Hepatocyte (in vitro differentiated cells): ENCODE measurements at places on chromosomes 6 and 20. TPM values are rescaled to one million over a fixed set of nuclear protein-coding genes. Genes with fewer than 3 reads are reported as not detected.

The POLR1H gene
- total RNA-seq = 20.9 and 21.3 TPM in 2 replicates

DNA sequence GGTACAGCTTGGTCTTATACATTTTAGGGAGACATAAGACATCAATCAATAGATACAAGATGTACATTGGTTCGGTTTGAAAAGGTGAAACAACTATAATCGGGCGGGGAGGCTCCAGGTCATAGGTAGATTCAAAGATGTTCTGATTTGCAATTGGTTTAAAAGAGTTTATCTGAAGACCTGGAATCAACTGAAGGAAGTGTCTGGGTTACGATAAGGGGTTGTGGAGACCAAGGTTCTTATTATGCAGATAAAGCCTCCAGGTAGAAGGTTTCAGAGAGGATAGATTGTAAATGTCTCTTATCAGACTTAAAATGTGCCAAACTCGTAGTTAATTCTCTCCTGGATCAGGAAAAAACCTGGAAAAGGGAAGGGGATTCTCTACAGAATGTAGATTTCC lies 5.9 kb upstream of the SERPINB6 start:
- DNase-seq = no peak
- no peaks in the 10 kb centered on the region for H3K27me3 ChIP-seq
- H3K36me3 ChIP-seq = no peaks in the 10 kb centered on the region
- peaks cover 23% of the 10 kb centered on the region for H3K4me1 ChIP-seq
- H3K4me3 ChIP-seq = no peak overlapping the region

- no peaks in the 10 kb centered on the region for H3K36me3 ChIP-seq
- H3K27ac ChIP-seq = no peak overlapping the region
- no peaks in the 10 kb centered on the region for H3K4me1 ChIP-seq
These were observed 2.3 kb upstream of the DLK2 start for GRCh38 chr6:43457643-43458042.

The RBPJL gene
- total RNA-seq = not detected in 2 replicates

The IPCEF1 gene
- total RNA-seq = 0.80 and 0.84 TPM in 2 replicates

The ZSCAN23 gene
- 1.9 and 5.6 TPM in 2 replicates for total RNA-seq

The PAK1IP1 gene
- total RNA-seq = 14.0 and 16.0 TPM in 2 replicates

DNA sequence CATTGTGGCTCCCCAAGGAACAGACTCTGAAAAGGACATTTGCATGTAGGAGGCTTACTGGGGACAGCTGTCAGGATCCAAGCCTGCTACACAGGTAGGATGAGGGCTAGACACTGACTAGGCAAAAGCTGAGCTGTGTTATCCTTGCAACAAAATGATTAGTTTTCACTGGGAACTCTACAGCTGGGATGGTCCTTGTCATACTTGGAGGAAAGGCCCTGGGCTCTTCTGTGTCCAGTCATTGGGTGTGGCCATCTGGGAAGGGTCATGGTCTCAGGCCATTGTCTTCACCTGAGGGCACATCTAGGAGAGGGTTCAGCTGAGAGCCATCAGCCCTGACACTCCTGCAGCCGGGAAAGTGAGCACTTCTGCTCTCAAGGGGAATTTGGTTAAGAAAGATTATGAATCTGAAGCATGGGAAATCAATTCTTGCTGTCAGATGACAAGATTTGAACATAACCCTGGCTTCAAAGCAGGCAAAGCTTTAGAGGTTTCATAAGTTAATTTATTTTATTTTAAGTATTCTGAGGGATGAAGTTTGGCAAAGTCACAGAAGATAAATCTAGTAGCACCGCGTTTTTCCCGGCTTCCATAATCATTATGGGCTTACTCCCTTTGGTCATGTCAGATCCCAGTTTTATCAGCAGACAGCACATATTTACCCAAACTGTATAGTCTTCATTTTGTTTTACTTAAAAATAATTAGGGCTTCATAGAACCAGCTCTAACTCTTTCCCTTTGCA lies 78.4 kb upstream of the SLC22A23 start:
- H3K4me3 ChIP-seq = no peak overlapping the region
- no peak for DNase-seq
- H3K27ac ChIP-seq = no peak overlapping the region

DNA sequence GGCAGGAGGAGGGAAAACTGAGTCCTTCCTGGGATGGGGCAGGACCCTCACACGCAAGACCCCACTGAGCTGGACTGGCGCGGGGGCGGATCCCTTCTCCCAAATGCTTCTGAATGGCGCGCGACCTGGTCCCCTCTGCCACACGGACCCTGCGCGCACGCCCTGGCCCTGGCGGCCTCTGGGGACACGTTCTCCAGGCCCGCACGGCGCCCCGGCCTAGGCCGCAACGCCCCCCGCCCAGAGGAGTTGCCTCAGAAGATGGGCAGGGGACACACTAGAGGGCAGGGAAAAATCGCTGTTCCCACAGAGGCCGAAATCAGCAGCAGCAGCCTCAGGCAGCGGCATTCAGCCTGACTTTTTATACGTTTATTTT lies 45.2 kb upstream of the OSTM1 start:
- H3K4me3 ChIP-seq = no peak overlapping the region
- no peaks in the 10 kb centered on the region for H3K36me3 ChIP-seq
- peaks cover 97% of the 10 kb centered on the region for H3K27me3 ChIP-seq

DNA sequence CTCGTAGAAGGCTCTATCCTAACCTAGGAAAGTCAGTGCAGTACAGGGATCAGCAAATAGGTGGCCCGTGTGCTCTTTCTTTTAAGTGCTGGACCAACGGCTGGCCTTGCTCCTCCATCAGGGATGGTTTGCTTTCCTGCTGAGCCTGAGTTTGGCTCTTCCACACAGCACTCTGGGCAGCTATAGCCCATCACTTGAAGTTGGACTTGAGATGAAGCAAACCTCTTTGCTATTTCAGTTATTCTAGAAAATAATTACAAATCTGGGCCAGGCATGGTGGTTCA lies 66.9 kb upstream of the KCNK16 start:
- peak overlapping the region; percentile 50 for H3K27ac ChIP-seq
- DNase-seq = peak; percentile 29
- H3K4me3 ChIP-seq = no peak overlapping the region

The CLPSL2 gene
- total RNA-seq = not detected in 2 replicates

GRCh38 chr6:11522812-11523605 lies 14.5 kb upstream of the TMEM170B start:
- no peaks in the 10 kb centered on the region for H3K36me3 ChIP-seq
- no peaks in the 10 kb centered on the region for H3K27me3 ChIP-seq
- no peaks in the 10 kb centered on the region for H3K4me1 ChIP-seq
- H3K4me3 ChIP-seq = no peak overlapping the region
- no peak for DNase-seq

The TNFAIP3 gene
- total RNA-seq = 61.9 and 73.4 TPM in 2 replicates

- peaks cover 15% of the 10 kb centered on the region for H3K4me1 ChIP-seq
- peak within 1 kb of the TSS; percentile 96 for H3K27ac ChIP-seq
- no peaks in the 10 kb centered on the region for H3K27me3 ChIP-seq
- peak; percentile 89 for DNase-seq
- peak within 1 kb of the TSS; percentile 79 for H3K4me3 ChIP-seq
These were observed at the start of gene RRP36 for GRCh38 chr6:43021270-43022047. Gene RRP36, plus strand, starts transcription at chr6:43021623. Its CDS starts 32 bp downstream, at chr6:43021655.

DNA sequence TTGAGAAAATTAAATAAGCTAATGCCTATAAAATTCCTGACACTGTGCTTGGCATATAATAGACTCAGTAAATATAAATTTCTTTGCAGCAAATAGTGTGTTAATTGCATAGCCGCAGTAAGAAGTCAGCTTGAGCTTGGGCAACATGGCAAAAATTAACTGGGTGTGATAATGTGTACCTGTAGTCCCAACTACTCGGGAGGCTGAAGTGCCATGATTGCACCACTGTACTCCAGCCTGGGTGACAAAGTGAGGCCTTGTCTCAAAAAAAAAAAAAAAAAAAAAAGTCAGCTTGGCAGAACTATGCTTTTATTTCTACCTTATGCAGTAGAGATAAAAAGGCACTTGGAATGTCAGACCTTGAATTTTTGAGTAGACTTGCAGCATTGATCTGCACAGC lies 121.8 kb downstream of the AKAP7 start:
- peaks cover 16% of the 10 kb centered on the region for H3K4me1 ChIP-seq
- H3K27me3 ChIP-seq = no peaks in the 10 kb centered on the region
- H3K27ac ChIP-seq = peak overlapping the region; percentile 80
- H3K36me3 ChIP-seq = no peaks in the 10 kb centered on the region
- DNase-seq = no peak

GRCh38 chr6:87929843-87930288 lies 117.8 kb upstream of the SPACA1 start:
- H3K4me3 ChIP-seq = no peak overlapping the region
- peak; percentile 90 for DNase-seq
- no peaks in the 10 kb centered on the region for H3K36me3 ChIP-seq
- no peaks in the 10 kb centered on the region for H3K4me1 ChIP-seq
- H3K27me3 ChIP-seq = no peaks in the 10 kb centered on the region
- no peak overlapping the region for H3K27ac ChIP-seq

GRCh38 chr20:48025661-48026060 lies 240.4 kb upstream of the SULF2 start:
- H3K27me3 ChIP-seq = no peaks in the 10 kb centered on the region
- no peak overlapping the region for H3K27ac ChIP-seq
- H3K4me3 ChIP-seq = no peak overlapping the region
- H3K4me1 ChIP-seq = no peaks in the 10 kb centered on the region
- DNase-seq = no peak

The GCNT2 gene
- total RNA-seq = 36.4 and 39.3 TPM in 2 replicates
